Stimulated activated CD8-positive, alpha-beta memory T cell treated with anti-CD3 and anti-CD28 coated beads, Interleukin-7, amount 100 ng/mL, for 1 hour (primary cell): ENCODE measurements at places on chromosomes 2 and 18.

DNA sequence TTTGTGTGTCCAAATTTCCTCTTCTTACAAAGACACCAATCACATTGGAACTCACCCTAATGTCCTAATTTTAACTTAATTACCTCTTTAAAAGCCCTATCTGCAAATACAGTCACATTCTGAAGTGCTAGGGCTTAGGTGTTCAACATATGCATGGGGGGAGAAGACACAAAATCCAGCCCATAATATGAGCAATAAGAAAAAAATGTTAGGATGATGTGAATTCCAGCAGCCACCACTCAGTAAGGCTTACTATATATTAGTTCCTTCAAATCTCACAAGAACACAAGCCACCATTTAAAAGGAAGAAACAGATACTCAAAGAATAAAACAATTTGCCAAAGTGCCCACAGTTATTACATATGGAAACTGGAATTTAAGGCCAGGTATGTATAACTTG lies 285.7 kb downstream of the EPHA4 start:
- DNase-seq = no peak

GRCh38 chr2:33442528-33443079 lies 33.8 kb upstream of the RASGRP3 start:
- no peak for DNase-seq

DNA sequence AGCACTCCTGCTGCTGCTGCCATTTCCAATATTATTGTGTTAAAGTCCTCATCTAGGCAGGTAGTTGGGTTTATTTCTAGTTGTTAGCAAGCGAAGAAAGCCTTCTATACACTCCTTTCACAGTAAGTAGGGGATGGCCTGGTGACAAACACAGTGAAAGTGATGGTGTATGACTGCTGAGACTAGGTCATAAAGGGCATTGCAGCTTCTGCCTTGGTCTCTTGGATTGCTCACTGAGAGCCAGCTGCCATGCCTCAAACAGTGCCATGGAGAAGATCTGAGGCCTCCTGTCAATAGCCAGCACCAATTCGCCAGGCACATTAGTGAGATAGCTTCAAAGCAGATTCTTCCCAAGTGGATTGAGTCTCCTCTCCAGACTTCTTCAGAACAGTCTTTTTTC lies 27.6 kb upstream of the MSTN start:
- no peak for DNase-seq

DNA sequence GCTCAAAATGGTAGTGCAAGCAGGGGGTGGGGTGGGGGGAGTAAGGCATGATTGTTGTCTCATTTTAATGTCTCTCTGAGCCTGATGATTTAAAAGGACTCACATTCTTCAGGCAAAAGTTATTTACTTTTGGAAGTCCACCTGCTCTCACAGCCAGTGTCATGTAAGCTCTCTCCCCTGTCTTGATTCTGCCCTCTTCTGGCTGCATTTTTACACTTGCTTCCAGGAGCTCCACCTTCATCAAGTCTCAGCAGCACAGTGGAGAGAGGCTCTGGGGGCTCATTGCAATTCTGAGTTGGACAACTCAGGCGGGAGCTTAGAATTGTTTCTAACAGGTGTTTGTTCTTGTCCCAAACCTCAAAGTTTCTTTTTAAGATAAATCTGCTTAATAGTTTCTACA lies 39.2 kb downstream of the GNAL start:
- DNase-seq = no peak

DNA sequence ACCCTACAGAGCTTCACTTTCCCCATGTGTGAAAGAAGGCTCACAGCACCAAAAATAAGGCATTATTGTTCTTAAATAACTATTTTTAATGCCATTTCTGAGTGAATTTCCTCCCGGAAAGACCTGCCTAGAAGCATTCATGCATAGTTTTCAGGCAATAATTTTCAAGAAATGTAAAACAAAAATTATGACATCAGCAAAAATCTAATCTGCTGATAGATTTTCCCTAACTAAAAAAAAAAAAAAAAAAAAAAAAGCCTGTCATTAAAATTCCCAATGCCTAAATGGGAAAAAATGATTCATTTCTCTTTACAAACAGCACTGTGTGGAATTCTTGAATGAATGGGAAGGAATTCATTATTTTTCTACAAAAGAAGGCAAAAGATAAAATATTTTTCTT lies 35.4 kb downstream of the ABCB11 start:
- DNase-seq = no peak

DNA sequence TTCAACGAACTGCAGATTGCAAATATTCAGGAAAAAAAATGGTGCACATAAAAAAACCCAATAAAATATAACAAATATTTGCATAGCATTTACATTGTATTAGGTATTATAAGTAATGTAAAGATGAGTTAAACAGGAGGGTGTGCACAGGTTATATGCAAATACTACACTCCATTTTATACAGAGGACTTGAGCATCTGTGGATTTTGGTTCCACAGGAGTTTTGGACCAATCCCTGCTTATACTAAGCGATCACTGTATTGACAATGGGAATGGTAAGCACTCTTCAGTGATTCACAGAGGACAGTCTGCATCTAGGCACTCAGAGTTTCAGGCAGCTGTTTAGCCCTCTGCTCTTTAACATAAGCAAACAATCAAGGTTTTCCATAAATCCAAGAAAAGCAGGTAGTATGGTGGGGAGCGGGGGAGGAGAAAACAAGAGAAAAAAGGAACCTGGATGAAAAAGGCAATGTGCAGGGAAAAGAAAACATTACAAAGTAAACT lies 206.0 kb upstream of the PARD3B start:
- DNase-seq = no peak

DNA sequence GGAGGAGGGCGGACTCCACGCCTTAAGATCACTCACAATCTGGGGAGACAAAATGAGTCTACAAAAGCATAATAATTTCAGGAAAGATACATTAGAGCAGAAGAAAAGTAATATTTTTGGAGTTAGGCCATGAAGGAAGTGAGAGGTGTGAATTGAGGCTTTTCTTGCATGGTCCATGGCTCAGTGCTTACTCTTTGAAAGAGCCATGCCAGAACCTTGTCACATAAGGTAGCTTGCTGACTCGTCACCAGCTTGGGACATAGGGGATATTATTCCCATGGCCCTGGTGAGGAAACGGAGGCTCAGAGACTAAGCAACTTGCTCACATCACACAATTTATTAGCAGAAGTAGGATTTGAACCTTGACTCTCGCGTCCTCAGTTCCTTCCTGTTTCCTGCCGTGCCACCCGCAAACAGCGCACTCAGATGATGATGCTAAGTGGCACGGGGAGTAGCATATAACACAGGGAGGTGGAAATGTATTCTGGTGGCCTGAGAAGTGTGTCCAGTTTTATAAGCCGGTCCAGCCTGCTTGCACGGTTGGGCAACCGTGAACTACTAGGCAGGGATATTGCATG lies 312.2 kb upstream of the EPAS1 start:
- no peak for DNase-seq

DNA sequence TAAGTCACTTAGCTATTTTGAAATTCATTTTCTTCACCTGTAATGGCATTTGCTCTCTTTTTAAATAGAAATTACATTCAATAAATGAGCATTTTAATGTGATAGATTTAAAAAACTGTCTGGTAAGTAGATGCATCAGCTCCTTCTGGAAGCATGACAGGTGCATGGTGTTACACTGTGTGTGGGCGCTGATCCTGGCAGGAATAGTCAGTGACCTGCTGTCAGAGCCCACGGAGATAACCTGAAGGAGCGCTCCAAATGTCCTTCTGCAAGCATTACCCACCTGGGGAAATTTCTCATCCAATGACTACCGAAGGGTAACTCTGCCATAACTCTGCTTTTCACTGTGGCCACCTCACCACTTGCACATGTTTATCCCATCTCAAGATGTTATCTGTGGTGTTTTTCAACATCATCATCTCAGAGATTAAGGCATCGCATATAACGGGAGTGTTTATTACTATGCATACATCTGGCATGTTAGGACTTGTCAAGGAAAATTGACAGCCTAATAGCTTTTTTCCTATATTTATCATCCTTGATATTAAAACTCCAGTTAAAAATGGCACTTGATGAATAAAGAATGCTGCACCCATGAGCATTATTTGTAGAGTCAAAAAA lies 637.3 kb downstream of the ERBB4 start:
- no peak for DNase-seq

DNA sequence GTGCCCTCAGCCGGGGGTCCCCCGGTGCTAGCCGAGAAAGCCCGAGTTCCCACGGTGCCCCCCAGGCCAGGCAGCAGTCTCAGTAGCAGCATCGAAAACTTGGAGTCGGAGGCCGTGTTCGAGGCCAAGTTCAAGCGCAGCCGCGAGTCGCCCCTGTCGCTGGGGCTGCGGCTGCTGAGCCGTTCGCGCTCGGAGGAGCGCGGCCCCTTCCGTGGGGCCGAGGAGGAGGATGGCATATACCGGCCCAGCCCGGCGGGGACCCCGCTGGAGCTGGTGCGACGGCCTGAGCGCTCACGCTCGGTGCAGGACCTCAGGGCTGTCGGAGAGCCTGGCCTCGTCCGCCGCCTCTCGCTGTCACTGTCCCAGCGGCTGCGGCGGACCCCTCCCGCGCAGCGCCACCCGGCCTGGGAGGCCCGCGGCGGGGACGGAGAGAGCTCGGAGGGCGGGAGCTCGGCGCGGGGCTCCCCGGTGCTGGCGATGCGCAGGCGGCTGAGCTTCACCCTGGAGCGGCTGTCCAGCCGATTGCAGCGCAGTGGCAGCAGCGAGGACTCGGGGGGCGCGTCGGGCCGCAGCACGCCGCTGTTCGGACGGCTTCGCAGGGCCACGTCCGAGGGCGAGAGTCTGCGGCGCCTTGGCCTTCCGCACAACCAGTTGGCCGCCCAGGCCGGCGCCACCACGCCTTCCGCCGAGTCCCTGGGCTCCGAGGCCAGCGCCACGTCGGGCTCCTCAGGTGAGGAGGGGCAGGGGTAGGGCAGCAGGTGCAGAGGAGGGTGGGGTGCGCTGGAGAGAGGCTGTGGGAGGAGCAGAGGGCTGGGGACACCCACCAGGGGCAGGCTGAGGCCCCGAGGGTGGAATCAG lies 14.1 kb upstream of the GMPPA start:
- DNase-seq = no peak

DNA sequence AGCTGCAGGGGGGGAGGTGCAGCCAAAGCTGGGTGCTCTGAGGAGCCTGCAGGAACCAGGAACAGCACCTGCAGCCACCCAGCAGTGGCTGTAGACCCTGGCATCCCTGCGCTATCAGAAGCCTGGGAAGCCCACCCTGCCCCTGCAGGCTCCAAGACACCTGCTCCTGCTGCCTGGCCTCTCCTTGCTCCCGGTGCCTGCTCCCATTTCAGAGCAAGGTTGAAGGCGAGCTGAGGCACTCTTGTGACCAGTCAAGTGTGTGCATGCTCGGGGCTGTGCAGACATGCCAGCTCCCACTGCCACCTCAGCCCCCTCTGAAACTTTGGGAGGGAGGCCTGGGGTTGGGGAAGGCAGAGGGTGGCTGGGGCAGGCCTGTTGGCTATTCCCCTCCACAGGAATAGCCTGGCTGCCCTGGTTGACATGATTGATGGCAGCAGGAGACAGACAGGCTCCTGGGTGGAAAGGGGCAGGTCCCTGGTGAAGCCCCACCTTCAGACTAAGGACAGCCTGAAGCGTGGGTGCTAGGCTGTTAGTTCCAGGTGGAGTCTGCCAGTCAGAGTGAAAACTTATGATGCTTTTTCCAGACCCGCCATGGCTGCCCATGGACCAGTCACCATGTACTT lies 151.4 kb downstream of the MBD5 start:
- DNase-seq = no peak

DNA sequence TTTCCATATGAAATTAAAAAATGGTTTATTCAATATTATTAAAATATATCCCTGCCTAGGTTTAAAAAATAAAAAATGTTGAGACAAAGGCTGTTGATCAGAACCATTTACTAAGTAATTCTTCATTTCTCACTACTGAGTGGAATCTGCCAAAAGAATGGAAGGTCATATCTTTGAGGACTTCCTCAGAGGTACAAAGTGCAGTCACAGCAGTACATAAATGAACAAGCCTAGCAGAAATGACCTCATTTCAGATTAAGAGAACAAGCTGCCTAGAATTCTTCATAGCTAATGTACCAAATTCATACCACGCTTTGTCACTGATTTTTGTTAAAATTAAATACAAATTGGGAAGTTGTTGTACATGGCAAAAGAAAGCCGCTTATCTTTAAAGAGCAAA lies 318.9 kb upstream of the TFPI start:
- no peak for DNase-seq

- DNase-seq = no peak
Measured at GRCh38 chr2:120310136-120310535, 35.8 kb upstream of the INHBB start.

DNA sequence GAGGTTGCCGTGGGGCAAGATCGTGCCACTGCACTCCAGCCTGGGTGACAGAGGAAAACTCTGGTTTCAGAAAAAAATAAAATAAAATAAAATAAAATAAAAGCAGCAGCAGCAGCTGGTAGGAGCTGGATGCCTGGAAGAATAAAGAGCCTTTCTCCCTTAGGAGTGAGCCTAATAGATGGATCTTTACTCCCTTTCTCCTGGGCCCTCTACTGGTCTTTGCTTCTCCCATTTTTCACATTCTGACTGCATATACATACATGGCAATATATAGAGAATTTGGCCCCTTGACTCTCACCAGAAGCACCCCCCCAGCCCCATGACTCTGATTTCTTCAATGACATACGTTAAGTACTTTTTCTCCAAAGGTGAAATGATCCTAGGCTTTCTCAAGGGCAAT lies 9.8 kb upstream of the MALT1 start:
- DNase-seq = no peak

GRCh38 chr2:204109681-204110080 lies 173.1 kb downstream of the ICOS start:
- no peak for DNase-seq

GRCh38 chr2:119426801-119427395 lies 4.8 kb upstream of the TMEM37 start:
- DNase-seq = no peak

DNA sequence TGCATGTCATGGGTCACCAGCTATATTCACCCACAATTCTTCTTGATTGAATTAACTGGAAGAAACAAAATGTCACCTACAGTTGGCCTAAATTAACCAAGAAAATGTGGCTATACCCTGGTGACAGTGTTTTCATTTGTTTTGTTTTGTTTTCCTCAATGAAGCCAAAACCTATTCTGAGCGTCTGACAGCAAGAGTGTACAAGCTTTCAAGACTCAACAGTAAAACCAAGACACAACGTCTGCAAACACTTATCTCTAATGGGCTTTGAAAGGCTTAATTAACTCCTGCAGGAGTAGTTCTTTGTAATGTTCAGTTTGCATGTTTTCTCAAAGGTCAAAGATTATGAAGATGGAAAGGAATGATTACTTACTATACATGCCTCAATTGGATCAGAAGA lies 827.6 kb upstream of the KLHL29 start:
- no peak for DNase-seq

DNA sequence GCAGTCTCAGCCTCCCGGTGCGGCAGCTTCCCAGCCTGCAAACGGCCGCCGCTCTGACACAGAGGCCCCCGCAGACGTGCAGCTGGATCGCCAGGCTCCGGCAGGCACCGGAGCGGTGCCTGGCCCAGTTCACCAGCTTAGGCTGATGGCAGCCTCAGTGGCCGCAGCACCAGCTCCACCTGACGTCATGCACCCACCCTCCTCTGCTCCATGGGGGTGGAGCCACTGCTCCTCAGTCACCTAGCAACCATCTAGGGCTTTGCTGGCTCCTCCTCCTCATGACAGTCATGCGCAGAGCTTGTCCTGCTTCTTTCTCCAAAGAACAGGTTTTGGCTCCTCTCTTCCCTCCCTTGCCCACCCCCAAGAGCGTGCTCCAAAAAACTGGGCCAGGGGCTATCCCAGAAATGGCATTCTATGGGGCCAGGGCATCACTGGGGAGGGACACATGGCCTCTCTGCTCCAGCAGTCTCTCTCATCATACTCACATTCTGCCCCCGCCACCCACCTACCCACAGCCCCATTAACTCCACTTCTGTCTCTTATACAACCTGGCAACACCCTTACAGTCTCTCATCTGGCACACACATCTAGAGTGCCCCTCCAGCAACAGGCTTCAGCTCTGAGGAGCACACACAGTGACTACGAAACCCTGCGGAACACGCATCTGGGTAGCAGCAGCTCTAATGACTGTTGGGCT lies 5.5 kb downstream of the DCTN1 start:
- no peak for DNase-seq
